ENCODE measurements at places on chromosomes 5 and 9. TPM values are rescaled to one million over a fixed set of nuclear protein-coding genes. Genes with fewer than 3 reads are reported as not detected.

GRCh38 chr9:35826071-35826701 lies 2.3 kb downstream of the FAM221B start:
- peaks cover 2% of the 10 kb centered on the region for H3K27me3 ChIP-seq
- H3K36me3 ChIP-seq: no peaks in the 10 kb centered on the region
- peak; percentile 55 for DNase-seq
- H3K4me1 ChIP-seq: peaks cover 24% of the 10 kb centered on the region
- peak overlapping the region; percentile 10 for H3K4me3 ChIP-seq

GRCh38 chr5:174555726-174556125 lies 168.7 kb upstream of the MSX2 start:
- DNase-seq: no peak
- no peaks in the 10 kb centered on the region for H3K36me3 ChIP-seq
- H3K4me3 ChIP-seq: no peak overlapping the region
- no peaks in the 10 kb centered on the region for H3K4me1 ChIP-seq
- no peak overlapping the region for H3K27ac ChIP-seq

GRCh38 chr5:2892466-2893000 lies 141.1 kb upstream of the IRX2 start:
- H3K27me3 ChIP-seq: no peaks in the 10 kb centered on the region
- no peaks in the 10 kb centered on the region for H3K36me3 ChIP-seq
- H3K4me1 ChIP-seq: no peaks in the 10 kb centered on the region
- H3K4me3 ChIP-seq: no peak overlapping the region

GRCh38 chr9:5953743-5954707 lies 61.4 kb downstream of the RANBP6 start:
- no peak overlapping the region for H3K4me3 ChIP-seq
- no peaks in the 10 kb centered on the region for H3K27me3 ChIP-seq
- no peak overlapping the region for H3K27ac ChIP-seq
- no peak for DNase-seq

DNA sequence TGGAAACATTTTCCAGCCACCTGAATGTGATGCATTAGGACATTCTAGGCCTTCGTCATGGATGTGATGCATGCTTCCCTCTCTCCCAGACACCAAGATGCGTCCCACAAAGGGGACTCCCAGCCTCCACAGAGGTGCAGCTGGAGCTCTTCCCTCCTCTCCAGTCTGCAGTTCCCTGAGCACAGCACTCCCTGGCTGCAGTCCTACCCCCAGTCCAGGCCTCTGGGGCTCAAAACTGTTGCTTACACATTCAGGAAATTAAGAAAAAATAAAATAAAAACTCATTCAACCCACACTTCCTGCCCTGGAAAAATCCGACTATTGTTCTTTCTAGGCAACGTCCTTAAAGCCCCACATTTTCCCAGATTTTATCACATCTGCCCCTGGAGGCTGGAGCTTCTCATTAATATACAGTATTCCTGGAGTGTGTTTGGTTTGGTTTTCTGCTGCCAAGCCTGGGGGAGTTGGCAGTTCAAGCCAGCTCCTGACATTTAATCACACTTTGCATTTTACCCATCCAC lies 78.4 kb upstream of the ICE1 start:
- H3K4me3 ChIP-seq: no peak overlapping the region
- no peak overlapping the region for H3K27ac ChIP-seq
- no peaks in the 10 kb centered on the region for H3K36me3 ChIP-seq
- peaks cover 3% of the 10 kb centered on the region for H3K4me1 ChIP-seq
- H3K27me3 ChIP-seq: no peaks in the 10 kb centered on the region
- no peak for DNase-seq

DNA sequence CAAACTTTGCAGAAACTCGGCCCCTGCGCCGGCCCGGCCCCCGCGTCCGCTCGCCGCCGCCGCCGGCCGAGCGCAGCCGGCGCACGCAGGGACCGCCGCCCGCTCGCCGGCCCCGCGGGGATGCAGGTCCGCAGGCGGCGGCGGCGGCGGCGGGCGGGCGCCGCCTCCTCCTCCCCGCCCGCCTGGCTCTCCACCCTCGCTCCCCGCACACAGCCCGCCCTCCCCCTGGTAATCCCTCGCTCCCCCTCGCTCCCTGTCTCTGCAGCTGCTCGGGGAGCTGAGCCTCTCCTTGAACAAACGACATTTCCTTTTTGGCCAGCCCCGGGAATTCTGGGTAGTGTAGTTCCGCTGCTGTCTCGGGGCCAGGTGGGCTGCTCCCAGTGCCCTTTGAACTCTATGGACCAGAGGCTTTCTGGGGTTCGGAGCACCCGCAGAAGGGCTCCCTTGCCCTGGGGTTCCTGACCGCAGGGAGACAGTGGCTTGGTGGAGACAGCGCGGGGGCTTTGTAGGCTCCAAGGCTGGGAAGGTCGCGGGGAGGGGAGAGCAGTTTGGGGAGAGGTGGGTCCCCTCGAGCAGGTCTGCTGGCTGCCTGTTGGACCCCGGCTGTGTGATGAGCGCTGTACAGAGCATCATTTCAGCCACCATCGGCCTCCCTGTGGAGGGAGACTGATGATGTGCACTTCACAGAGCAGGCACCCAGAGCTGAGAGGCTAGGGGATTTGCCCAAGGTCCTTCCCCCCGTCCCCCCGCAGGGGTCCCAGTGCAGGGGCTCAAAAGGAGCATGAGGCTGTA lies 1.8 kb upstream of the FAM78A start:
- peak; percentile 86 for DNase-seq
- H3K27me3 ChIP-seq: peaks cover 4% of the 10 kb centered on the region
- H3K4me3 ChIP-seq: peak overlapping the region; percentile 76
- peak overlapping the region; percentile 67 for H3K27ac ChIP-seq

DNA sequence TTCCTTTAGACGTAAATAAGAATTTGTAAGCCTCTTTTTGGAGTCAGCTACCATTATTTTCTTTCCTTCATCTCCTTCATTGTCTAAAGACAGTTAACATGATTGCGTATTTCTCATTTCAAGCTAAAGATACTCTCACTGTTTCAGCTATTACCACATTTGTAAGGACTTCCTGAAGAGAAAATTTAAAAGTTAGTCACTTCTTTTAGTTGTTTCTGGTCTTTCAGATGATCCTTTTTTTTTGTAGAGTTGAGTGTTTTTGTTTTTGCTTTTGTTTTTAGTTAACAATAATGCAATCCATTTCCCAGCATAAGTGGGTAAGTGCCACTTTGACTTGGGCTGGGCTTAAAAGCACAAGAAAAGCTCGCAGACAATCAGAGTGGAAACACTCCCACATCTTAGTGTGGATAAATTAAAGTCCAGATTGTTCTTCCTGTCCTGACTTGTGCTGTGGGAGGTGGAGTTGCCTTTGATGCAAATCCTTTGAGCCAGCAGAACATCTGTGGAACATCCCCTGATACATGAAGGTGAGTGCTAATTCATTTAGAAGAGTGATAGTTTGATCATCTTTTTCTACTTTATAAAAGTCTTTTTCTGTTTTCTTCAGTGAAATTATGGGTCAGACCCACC lies 2.0 kb downstream of the IL31RA start:
- H3K27ac ChIP-seq: no peak overlapping the region
- no peak overlapping the region for H3K4me3 ChIP-seq
- DNase-seq: no peak
- peaks cover 51% of the 10 kb centered on the region for H3K4me1 ChIP-seq
- no peaks in the 10 kb centered on the region for H3K27me3 ChIP-seq

DNA sequence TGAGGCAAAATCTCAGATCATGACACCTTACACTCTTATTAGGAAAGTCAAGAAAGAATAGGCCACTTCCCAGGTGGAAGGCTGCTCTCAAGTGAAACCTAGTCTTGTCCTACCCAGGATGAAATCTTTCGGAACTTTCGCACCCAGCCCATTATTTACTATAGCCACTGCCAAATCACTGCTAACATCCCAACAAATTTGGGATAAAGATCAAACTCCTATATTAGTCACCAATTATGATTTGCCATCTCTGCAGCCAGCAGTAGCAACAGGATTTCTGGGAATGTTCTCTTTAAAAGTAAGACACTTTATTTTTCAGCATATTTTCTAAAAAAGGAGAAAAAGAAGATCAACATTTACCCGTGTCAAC lies 224.6 kb downstream of the GAS1 start:
- H3K27ac ChIP-seq: no peak overlapping the region
- H3K27me3 ChIP-seq: no peaks in the 10 kb centered on the region
- DNase-seq: no peak
- no peaks in the 10 kb centered on the region for H3K36me3 ChIP-seq
- no peak overlapping the region for H3K4me3 ChIP-seq
- no peaks in the 10 kb centered on the region for H3K4me1 ChIP-seq

GRCh38 chr5:152907488-152908245 lies 502.6 kb upstream of the NMUR2 start:
- H3K4me3 ChIP-seq: no peak overlapping the region
- no peaks in the 10 kb centered on the region for H3K4me1 ChIP-seq
- H3K36me3 ChIP-seq: no peaks in the 10 kb centered on the region
- H3K27me3 ChIP-seq: no peaks in the 10 kb centered on the region
- H3K27ac ChIP-seq: no peak overlapping the region

- H3K27me3 ChIP-seq: peaks cover 20% of the 10 kb centered on the region
- no peaks in the 10 kb centered on the region for H3K36me3 ChIP-seq
- DNase-seq: peak; percentile 35
- peak within 1 kb of the TSS; percentile 81 for H3K4me3 ChIP-seq
- peaks cover 9% of the 10 kb centered on the region for H3K4me1 ChIP-seq
Observed at GRCh38 chr5:149271716-149272563, at the start of gene AFAP1L1. AFAP1L1 (plus strand) TSS chr5:149271859; CDS start chr5:149271969, 110 bp downstream.

GRCh38 chr5:180782748-180783147 lies 19.9 kb downstream of the MGAT1 start:
- no peak overlapping the region for H3K4me3 ChIP-seq
- no peaks in the 10 kb centered on the region for H3K36me3 ChIP-seq
- H3K27ac ChIP-seq: no peak overlapping the region
- H3K4me1 ChIP-seq: peaks cover 18% of the 10 kb centered on the region
- DNase-seq: no peak

GRCh38 chr5:66002415-66002814 lies 76.0 kb downstream of the ERBIN start:
- no peaks in the 10 kb centered on the region for H3K27me3 ChIP-seq
- no peak overlapping the region for H3K27ac ChIP-seq
- H3K4me3 ChIP-seq: no peak overlapping the region

DNA sequence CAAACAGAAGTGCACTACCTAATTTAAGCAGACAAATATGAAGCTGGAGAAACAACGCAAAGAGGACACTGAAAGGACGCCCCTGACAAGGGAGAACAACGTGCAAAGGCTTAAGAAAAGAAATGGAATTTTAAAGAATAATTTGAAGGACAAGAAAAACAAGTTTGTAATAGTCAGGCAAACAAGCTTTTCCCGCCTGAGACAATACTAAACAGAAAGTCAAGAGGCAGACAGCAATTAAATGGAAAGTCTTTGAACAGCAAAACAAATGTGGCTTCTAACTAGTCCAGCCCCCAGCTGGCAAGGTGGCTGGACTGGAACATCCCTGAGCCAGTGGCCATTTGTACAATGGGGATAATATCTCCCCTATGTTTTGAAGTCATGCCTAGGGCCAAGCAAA lies 63.3 kb downstream of the SIL1 start:
- no peak for DNase-seq
- no peaks in the 10 kb centered on the region for H3K36me3 ChIP-seq
- no peak overlapping the region for H3K27ac ChIP-seq
- H3K4me3 ChIP-seq: no peak overlapping the region

GRCh38 chr5:119017994-119018393 lies 29.6 kb upstream of the DTWD2 start:
- H3K4me1 ChIP-seq: peaks cover 5% of the 10 kb centered on the region
- no peak overlapping the region for H3K27ac ChIP-seq
- no peak overlapping the region for H3K4me3 ChIP-seq
- no peak for DNase-seq
- no peaks in the 10 kb centered on the region for H3K36me3 ChIP-seq
- H3K27me3 ChIP-seq: no peaks in the 10 kb centered on the region

GRCh38 chr9:134375430-134376385 lies 49.5 kb downstream of the RXRA start:
- H3K27me3 ChIP-seq: no peaks in the 10 kb centered on the region
- no peak overlapping the region for H3K4me3 ChIP-seq
- H3K27ac ChIP-seq: no peak overlapping the region
- H3K36me3 ChIP-seq: no peaks in the 10 kb centered on the region

DNA sequence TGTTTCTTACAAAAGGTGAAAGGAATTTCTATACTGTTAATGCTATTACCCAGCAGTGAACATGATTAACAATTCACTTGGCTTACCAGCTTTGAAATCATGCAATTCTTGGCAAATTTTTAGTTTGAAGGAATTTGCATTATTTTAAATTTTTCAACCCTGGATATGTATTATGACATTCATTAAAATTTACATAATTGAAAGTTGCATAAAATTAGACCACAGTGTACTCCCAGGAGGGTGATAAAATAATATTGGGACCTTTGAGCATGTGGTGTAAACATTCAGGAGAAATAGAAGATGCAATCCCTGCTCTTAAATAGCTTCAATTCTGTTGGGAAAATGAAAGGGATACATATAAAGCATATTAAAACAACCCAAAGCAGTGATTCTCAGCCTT lies 412.2 kb upstream of the SGCD start:
- no peaks in the 10 kb centered on the region for H3K36me3 ChIP-seq
- H3K27ac ChIP-seq: no peak overlapping the region
- DNase-seq: no peak

GRCh38 chr9:100056561-100056960 lies 42.2 kb downstream of the ERP44 start:
- H3K27ac ChIP-seq: no peak overlapping the region
- DNase-seq: no peak
- no peak overlapping the region for H3K4me3 ChIP-seq
- H3K4me1 ChIP-seq: peaks cover 10% of the 10 kb centered on the region

DNA sequence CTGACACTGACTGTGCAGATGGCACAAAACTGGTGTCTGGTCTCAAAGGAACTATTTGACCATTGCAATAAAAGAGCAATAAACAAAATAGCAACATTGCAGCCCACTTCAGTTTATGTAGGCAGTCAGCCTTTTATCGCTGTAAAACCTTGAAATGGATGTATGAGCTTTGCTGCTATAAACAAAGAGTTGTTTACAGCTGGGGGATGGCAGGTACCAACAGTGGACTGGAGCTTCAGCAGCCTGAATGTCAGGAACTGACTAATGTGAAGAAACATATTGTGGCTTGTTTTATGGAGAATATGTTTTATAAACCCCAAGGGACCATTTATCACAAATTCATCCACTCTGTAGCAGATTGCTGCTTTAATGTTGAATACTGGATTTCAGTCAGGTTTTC lies 78.0 kb downstream of the PTPRD start:
- no peak for DNase-seq
- H3K27ac ChIP-seq: no peak overlapping the region

- H3K27ac ChIP-seq: no peak overlapping the region
- peaks cover 23% of the 10 kb centered on the region for H3K36me3 ChIP-seq
- H3K27me3 ChIP-seq: no peaks in the 10 kb centered on the region
- H3K4me3 ChIP-seq: no peak overlapping the region
Observed at GRCh38 chr9:92373167-92373566, 31.2 kb downstream of the OGN start.

The FUT7 gene
- not detected for total RNA-seq

The NTRK2 gene
- 0.02 TPM for total RNA-seq

The PDGFRB gene
- 0.14 TPM for total RNA-seq

The ZBED3 gene
- 1.9 TPM for total RNA-seq

The MZB1 gene
- total RNA-seq: 2.0 TPM

The EXOSC2 gene
- total RNA-seq: 70.1 TPM

The PCDHGA4 gene
- not detected for total RNA-seq
